ENCODE measurements at places on chromosomes 6 and 20.

DNA sequence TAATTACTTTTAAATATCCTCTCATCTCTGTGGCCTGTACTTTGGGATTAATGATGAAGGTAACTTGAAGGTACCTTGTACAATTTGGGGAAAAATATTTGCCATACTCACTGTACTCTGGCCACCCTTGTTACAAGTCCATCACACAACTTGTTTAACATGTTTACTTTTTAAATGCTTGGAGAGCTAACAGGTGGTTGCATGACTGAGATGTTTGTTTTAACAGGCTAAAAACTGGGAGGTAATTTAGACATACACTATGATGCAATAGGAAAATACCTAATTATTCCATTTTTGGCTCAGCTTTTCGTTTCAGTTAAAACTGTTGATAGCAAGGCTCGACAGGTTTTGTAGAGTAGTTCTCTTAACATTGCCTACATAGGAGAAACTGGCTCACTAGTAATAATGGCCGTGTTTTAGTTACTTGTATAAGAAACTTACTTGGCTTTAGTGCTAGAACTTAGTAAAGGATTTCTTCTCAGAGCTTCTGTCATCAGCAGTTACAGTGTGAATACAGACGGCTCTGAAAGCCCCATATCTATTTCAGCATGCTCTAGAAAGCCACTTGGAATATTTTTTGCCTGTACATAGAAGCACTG, 489.8 kb upstream of the SOX4 start:
- DNase-seq = peak; percentile 78

- no peak for DNase-seq
Observed at GRCh38 chr6:56652231-56652630, 9.5 kb upstream of the DST start.

- DNase-seq = no peak
Observed at GRCh38 chr6:128024969-128025368, 124.1 kb upstream of the THEMIS start.

DNA sequence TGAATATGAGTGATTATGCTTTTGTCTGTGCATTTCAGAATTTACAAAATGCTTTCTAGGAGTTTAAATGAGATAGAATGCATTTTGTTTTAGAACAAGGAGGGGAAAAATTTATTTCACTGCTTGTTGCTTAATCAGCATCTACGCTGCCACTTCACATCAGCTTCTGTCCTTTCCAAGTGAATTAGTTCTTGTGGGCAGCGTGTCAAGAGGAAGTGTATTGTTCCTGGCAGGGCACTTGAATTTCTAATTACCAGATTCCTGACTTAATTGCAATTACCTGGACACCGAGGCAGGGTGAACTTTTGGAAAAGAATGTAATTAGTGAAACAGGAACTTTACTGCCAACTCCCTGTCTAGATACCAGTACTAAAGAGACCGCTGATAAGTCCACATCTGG, 263.5 kb downstream of the TMEM242 start:
- peak; percentile 26 for DNase-seq

All from NCI-H2029 (cell line).